Hair follicle dermal papilla cell (primary cell): ENCODE measurements at places on chromosomes 16 and 17. TPM values are rescaled to one million over a fixed set of nuclear protein-coding genes. Genes with fewer than 3 reads are reported as not detected.

The SLC25A10 gene
- total RNA-seq = 5.6 and 9.4 TPM in 2 replicates

The GJC1 gene
- total RNA-seq = 33.4 and 53.7 TPM in 2 replicates

The RAB11FIP4 gene
- total RNA-seq = 0.49 and 1.3 TPM in 2 replicates

The CASKIN1 gene
- total RNA-seq = 0.12 and 0.16 TPM in 2 replicates

The CTRB1 gene
- total RNA-seq = not detected in 2 replicates

The SRSF2 gene
- 152 and 165 TPM in 2 replicates for total RNA-seq
